ENCODE measurements at places on chromosomes 1 and 21.

DNA sequence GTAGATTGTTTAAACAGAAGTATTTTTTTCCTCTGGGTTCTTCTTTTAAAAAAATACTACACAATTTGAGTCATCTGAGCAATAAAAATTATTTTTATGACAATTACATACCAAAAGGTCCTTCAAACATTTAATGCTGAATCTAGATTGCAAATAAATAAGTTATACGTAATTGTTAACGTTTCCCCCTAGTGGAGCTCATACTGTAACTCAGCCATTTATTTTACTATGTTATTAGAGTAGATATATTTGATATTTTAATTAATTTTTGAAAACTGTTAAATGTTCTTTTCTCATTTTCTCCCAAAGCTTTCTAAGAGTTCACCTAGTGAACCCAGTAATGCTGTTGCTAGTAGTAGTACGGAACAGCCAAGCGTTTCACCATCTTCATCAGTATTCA is 33.5 kb downstream of the ZMYM1 start:
- no peak for DNase-seq

- DNase-seq: no peak
Observed at GRCh38 chr1:32197074-32197473, 3.3 kb upstream of the CCDC28B start.

DNA sequence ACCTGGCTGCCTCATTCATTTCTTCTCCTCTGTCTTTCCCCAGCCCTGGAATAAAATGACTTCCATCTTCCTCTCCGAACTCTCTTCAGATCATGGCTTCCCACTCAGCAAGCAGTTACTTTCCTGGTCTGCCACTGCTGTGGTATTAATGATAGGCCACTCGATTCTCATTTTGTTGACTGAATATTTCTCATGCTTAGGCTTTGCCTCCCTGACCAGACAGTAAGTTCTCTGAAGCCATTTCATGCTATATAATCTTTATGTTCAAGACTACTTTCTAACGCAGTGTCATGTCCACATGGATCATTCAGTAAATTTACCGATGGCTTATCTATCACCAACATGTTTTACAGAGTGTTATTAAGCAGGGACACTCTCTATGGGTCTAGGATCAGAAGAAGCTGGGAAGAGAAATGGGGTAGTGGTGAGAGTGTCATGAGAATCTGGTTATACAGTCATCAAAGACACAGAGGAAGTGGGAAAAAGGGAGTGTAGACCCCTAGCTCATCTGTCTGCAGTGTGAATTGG is 20.6 kb downstream of the RUNX1 start:
- no peak for DNase-seq

- DNase-seq: peak; percentile 53
Observed at GRCh38 chr1:11478571-11479374, at the start of gene DISP3. TSS of gene DISP3 (plus strand) at chr1:11479155. CDS start at chr1:11500993, 21,838 bp downstream.

- no peak for DNase-seq
Observed at GRCh38 chr21:34195335-34195734, 122.0 kb downstream of the MRPS6 start.
